T-cell (primary cell): ENCODE measurements at places on chromosomes 5 and 9.

- DNase-seq, result no peak
These were observed 16.9 kb downstream of the ADAMTSL1 start for GRCh38 chr9:18490641-18491370.

- DNase-seq, result no peak
These were observed 68.6 kb upstream of the MAP3K1 start for GRCh38 chr5:56746553-56747339.

GRCh38 chr9:108278341-108278740 is 577.4 kb downstream of the ACTL7B start:
- no peak for DNase-seq

- DNase-seq, result no peak
These were observed 170.4 kb downstream of the GRIA1 start for GRCh38 chr5:153660919-153661318.

DNA sequence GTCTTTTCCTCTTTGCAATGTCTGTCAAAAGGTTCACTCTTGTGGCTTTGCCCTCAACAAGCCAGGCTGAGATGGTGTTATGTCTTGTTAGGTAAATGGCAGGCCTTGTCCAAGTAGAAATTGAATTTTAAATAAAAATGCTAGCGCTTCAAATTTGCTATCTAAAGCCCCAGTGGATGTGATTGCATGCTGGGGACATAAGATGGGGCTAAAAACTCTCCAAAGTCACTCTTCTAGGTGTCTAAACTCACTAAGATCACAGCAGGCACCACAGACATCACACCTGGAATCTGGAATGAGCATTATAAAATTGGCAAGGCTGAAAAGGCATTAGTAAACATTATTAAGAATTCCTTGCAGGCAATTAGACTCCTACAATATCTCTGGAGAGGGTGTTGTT is 262.7 kb upstream of the CLINT1 start:
- DNase-seq, result no peak
